Hematopoietic multipotent progenitor cell treated with erythropoietin and hydrocortisone succinate and interleukin-3 and kit ligand, for 6 days (in vitro differentiated cells): ENCODE measurements at places on chromosomes 16 and 17.

DNA sequence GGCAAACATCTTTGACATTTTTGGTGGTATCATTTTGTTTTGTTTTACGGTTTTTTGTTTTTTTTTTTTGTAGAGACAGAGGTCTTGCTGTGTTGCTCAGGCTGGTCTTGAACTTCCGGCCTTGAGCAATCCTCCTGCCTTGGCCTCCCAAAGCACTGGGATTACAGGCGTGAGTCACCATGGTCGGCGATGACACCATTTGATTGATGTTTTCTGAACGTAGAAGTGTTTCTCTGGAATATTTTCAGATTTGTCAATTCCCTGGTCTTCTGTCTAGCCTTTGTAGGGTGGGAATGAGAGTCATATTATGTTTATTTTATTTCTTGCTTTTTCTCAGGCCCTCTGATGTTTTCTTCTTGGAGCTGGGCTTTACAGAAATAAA is 32.2 kb upstream of the BRD7 start:
- no peak for DNase-seq

GRCh38 chr17:62700964-62701705 is 73.7 kb downstream of the MRC2 start:
- DNase-seq = no peak

GRCh38 chr17:73586275-73586832 is 57.9 kb downstream of the SDK2 start:
- DNase-seq = no peak

DNA sequence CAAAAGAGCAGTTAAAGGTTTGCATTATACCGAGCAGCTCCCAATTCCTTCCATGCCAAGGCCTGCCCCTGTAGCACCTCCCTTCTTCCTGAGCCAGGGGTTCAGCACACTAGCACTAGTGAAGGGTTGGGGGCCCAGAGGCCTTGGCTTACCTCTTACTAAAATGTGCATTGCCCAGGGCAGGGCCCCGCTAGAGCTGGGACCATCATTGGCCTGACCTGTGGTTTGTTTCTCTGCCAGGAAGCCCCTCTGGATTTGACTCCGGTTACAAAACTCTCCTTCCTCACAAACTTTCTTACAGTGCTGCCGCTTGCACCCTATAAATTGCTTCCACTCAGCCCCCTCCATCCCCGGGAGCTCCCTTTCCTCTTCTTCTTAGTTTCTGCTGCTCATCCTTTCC is 33.8 kb downstream of the MPRIP start:
- DNase-seq = no peak

- DNase-seq = no peak
These were observed 1.3 kb upstream of the CES3 start for GRCh38 chr16:66959704-66960161.

DNA sequence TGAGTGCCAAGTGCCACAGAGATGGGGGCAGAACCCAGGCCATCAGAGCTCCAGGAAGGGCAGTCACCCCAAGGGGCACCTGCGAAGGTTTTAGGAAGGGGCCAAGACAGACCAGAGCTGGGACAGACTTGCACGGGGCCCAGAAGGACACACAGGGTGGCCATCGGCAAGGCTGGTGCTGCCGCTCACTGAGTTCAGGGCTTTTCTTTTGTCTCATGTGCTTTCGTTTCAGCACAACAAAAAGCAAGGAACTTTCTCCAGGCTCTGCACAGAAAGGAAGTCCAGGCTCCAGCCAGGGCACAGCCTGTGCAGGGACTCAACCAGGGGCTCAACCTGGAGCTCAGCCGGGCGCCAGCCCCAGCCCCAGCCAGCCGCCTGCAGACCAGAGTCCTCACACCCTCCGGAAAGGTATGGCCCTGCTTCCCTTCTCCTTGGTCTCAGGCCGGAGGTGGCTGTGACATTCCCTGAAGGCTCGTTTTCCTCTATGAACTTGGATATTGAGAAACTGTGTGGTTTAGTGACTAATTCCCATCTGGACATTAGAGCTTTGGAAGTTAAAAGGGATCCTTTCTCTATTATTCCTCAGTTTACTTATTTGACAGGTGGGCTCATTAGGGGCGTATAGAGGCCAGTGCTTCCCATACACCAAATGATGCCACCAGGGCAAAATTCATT is 37.9 kb downstream of the ELAC2 start:
- no peak for DNase-seq

DNA sequence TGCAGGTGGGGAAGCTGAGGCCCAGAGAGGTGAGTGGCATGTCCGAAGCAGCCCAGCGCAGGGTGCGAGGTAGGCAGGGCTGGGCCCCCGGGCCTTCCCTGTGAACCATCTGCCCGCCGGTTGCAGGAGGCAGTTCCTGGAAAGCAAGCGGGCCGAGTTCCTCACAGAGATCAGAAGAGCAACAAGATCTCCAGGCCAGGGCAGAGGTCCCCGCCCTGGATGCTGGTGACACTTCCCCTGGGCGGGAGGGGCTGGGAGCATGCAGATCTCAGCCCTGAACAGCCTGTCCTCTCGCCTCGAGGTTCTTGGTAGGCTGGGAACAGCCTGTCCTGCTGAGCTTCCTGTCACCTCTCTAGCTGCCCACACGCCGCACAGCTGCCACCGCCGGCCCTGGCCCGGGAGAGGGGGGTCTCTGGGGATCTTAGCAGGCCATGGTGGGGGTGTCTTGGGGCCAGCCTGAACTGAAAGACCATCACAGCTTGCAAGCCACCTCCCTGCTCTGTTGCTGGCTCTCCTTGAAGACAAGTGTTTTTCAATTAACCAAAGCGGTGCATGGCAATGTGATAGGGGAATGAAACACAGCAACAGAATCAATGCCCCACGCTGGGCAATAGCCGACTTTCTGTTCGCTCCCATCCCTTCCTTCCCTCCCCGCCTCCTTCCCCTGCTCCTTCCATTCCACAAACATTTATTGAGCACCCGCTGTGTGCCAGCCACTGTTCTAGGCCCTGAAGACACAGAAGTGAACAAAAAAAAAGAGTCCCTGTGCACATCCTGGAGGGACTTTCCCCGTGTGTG is 31.7 kb downstream of the SOCS1 start:
- peak; percentile 96 for DNase-seq

DNA sequence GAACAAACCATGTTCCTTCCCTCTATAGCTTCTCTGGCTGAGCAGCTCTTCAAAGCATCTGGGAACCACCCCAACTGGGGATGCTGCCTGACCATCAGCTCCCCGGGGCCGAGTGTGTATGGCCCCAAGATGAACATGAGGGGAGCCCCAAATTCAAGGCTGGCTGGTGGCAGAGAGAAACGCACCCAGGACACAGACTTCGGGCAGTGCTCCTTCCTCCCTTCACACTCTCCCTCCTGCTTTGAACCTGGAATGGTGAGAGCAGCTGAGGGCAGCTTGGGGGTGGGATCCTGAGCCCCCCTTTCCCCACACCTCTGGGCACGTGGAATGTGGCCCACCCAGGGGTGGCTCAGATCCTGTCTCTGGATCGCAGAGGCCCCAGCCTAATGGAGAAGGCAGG is 17.2 kb downstream of the TLE7 start:
- no peak for DNase-seq

DNA sequence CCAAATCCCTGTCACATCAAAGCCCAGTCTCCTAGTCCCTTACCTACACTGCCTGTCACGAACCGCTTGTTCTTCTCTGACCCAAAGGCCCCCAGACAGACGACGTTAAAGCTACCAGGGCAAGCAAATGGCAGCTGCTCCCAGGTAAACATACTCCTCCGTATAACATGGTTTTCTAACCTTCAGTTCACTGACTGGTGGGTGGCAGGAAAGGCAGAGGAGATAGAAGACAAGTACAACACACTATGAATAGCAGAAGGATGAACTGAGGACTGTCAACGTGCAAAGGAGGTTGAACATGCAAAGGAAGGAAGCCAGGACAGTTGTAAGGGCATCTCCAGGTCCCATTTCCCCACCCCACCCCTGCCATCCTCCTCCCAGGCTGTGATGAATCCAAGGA is 449.8 kb downstream of the SHISA9 start:
- no peak for DNase-seq

DNA sequence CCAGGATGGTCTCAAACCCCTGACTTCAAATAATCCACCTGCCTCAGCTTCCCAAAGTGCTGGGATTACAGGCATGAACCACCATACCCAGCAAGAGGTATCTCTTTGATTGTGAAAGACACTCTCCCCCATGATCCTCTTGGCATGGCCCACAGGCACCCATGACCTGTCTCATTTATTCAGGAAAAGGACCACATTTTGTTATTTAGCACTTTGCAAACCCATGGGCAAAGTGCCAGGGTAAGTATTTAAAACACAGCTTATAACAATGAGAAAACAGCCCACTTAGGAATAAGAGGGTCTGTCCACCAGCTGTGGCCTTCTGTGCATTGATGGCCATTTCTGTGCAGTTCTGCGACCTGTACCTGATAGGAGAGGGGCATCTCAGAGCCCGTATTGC is 12.8 kb upstream of the AKTIP start:
- DNase-seq = no peak

- no peak for DNase-seq
These were observed 43.1 kb downstream of the IKZF3 start for GRCh38 chr17:39820987-39821386.

DNA sequence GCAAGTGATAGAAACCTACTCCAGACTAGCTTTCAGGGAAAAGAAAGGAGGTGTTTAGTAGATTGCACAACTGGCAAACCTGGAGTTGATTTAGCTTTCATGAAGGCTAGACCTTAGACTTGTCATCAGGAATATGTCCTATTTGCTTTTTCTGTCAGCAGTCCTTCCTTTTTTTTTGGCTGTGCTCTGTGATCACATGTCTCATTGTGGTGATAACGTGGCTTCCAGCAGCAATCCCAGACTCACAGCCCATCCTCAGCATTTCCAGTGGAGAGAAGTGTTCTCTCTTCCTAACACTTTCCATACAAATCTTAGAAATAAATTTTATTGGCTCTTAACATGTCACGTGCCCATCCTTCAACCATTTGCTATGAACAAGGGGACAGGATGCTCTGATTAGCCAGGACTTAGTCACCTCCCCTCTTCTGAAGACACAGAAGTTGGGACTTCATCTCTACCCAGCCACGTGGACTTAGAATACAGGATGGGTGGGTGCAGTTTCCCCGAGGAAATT is 74.7 kb downstream of the CDH13 start:
- no peak for DNase-seq

- DNase-seq = no peak
These were observed 24.5 kb downstream of the RCVRN start for GRCh38 chr17:9880582-9880999.

- DNase-seq = no peak
These were observed 58.1 kb downstream of the TOX3 start for GRCh38 chr16:52488837-52489289.

- peak; percentile 33 for DNase-seq
These were observed 7.4 kb upstream of the OR1A2 start for GRCh38 chr17:3189961-3190360.

DNA sequence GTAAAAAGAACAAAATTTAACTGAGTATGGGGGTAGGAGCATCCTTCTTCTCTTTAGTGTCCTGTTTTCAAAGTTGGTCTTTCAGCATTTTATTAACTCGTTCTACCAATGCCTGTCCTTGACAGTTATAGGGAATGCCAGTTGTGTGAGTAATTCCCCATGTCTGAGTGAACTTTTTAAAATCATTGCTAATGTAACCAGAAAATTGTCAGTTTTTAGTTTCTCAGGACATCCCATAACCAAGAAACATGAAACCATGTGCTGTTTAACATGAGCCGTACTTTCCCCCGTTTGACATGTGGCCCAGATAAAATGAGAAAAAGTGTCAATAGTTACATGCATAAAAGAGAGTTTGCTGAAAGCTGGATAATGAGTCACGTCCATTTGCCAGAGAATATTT is 71.4 kb upstream of the ARL4D start:
- DNase-seq = no peak

GRCh38 chr17:37564252-37564651 is 45.0 kb downstream of the SYNRG start:
- no peak for DNase-seq

- peak; percentile 42 for DNase-seq
These were observed 83.0 kb downstream of the ANKRD11 start for GRCh38 chr16:89407282-89407924.

DNA sequence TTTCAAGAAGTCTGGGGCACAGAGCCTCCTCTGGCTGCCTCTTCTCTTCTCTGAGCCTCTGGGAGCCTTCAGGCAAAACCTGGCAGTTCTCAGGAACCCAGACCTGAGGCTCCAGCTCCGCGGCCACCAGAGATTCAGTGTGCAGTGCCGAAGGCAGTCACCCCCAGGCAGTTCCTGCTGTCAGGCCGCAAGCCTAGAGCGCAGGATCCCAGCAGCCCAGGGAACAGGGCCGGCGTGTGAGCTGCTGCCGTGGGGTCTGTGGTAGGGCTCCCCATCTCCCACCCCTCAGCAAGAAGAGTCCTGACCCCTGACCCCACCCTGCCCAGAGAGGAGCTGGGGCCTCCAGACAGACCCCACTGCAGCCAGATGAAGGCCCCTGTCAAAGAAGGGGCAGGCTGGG is 78.2 kb downstream of the AMFR start:
- no peak for DNase-seq

GRCh38 chr17:48910370-48910769 is 2.2 kb downstream of the UBE2Z start:
- no peak for DNase-seq

GRCh38 chr16:73152386-73153125 is 104.6 kb upstream of the ZFHX3 start:
- no peak for DNase-seq

- DNase-seq = no peak
These were observed 7.2 kb upstream of the MTSS2 start for GRCh38 chr16:70692873-70693671.

- DNase-seq = no peak
These were observed 50.5 kb upstream of the MTMR4 start for GRCh38 chr17:58564971-58565370.

DNA sequence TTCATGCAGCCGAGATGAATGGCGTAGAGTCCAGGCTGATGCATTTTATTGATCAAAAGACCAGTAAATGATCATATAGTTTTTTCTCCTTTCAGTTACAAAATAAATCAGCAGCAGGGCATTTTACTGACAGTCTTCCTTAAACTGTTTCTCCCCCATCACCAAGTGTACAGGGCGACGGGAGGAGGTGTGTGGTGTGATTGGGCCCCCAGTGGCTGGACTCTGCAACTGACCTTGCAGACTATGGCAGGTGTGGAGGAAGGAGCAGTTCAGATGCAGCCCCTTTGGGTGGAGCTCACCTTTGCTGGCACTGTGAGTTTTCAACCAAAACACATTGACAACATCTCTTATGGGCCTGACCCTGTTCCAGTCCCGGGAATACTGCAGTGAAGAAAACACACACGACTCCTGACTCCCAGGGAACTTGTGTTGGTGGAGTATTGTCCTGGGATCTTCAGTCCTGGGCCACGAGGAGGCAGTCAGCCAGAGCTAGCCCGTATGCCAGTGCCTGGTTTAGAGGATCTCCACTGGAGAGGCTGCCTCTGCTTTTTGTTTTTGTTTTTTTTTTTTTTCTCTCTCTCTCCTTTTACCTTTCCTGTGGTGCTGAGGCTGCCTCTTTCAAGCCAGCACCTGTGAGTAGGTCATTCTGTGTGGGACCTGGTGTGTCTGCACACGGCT is 29.8 kb downstream of the KIAA0513 start:
- no peak for DNase-seq

GRCh38 chr16:79006765-79007164 is 593.8 kb downstream of the MAF start:
- DNase-seq = no peak

GRCh38 chr17:40168262-40168832 is 8.9 kb upstream of the RAPGEFL1 start:
- peak; percentile 86 for DNase-seq
